ENCODE measurements at places on chromosomes 4 and X.

DNA sequence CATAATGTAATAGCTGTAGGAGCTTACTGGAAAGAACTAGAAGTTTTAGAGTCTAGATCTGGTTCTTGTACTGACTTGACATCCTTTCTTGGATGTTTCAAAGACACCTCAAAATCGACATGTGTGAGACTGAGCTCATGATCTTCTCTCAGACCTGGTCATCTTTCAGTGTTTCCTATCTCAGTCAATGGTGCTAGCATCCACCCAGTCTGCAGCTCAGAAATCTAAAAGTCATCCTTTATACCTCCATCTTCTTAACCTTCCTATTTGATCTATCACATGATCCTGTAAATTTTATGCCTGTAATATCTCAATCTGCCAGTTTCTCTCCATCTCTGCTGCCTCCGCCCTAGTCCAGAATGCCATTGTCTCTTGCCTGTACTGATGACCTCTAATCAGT is 301.9 kb upstream of the PITX2 start:
- no peak for DNase-seq

GRCh38 chr4:80492761-80493160 is 157.2 kb downstream of the CFAP299 start:
- DNase-seq = peak; percentile 13

DNA sequence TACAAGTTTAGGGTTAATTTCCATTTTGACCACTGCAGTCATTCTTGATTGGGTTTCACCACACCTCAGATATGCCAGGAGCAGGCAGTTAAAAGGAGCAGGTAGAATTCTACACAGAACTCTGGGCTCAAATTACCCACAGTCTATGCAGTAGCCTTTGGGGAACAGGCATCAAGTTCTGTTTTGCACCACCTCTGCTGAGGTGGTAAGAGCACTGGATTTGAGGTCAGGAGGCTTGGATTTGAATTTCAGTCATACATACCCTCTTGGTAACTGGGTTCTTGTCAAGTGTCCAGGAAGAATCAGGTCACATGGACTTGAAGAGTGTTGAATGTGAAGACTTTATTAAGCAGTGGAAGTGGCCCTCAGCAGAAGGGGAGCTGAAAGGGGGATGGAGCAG is 40.4 kb upstream of the PGK1 start:
- DNase-seq = no peak

GRCh38 chrX:111779582-111779981 is 96.4 kb upstream of the TRPC5OS start:
- no peak for DNase-seq

DNA sequence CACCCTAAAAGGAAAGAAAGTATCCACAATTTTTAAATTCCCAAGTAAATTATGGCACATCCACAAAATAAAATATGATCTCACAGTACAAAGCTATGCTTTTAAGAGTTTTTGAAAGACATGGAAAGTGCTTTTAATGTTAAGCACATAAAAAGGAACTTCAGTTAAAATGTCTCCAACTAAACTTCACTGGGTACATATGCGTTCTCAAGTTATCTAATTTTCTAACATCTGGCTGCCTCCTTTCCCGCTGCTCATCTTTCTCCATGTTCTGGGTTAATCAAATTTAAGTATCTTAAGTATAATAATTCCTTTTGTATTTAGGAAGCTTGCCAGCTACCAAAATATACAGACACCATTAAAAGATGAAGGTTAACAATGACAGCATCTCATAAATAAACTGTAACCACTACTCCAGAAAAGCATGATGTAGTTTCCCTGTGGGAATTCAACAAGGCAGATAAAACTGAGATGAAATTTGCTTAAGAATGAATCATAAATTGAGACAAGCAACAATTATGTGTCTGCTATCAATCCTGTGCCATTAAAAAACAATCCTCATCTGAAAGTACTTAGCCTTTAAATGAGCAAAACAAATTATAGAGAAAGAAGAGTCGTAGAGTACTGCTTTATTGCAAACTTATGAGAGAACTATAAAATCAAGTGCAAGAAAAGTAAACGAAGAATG is 25.1 kb downstream of the PRSS12 start:
- DNase-seq = no peak

- DNase-seq = no peak
Measured at GRCh38 chr4:93573285-93573684, 255.3 kb upstream of the ATOH1 start.

GRCh38 chrX:130626521-130626920 is 224.7 kb downstream of the RBMX2 start:
- no peak for DNase-seq

DNA sequence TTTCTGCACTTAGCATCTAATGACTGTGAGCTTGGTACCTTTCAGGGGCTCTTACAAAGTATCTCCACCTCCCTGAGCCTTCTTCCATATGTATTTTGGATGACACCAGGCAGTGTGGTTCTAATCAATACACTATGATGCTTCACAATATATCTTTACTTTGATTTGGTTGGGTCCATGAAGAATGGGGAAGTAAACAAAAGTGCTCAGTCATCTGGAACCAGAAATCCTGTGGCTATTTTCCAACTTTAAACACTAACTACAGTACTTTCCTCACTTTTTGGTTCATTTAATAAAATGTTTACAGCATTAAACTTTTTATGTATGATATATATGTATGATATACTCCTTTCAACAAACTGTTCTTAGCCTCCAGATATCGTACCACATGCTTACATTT is 216.4 kb upstream of the AFF2 start:
- DNase-seq = no peak

DNA sequence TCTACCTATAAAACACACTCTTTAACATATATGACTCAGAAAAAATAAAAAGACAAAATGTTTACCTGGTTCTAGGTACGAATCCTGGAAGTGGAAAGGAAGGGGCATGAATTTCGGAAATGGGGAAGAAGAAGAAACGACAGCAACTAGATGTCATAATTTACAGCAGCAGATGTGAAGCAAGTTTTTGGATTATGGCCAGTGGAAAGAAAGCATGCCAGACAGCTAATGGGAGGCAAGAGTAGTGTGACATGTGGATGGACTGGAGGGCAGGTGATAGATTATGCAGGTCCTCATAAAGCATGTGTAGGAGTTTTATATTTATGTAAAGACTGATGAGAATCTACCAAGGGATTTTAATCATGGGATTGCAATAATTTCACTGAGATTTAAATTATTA is 279.0 kb upstream of the TACR3 start:
- DNase-seq = no peak

GRCh38 chr4:24197955-24198354 is 308.1 kb upstream of the PPARGC1A start:
- no peak for DNase-seq

DNA sequence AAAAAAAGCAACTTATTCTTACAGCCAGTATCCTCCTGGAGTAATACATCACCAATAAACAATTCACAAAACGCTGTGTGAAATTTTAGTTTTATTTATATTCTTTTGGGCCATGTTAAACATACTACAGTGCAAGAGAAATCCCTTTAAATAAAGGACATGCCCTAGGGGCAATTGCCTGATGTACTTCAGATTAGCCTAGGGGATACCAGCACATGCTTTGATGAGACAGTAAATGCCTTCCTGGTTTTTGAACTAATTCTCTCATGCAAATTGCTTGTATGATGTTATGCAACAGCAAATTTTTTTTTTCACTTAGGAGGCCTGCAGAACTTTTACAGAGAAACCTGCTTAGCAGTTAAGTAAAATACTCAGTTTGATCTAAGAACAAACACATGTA is 711.9 kb upstream of the FRG1 start:
- no peak for DNase-seq

- no peak for DNase-seq
Measured at GRCh38 chr4:114535725-114536124, 62.9 kb upstream of the UGT8 start.

DNA sequence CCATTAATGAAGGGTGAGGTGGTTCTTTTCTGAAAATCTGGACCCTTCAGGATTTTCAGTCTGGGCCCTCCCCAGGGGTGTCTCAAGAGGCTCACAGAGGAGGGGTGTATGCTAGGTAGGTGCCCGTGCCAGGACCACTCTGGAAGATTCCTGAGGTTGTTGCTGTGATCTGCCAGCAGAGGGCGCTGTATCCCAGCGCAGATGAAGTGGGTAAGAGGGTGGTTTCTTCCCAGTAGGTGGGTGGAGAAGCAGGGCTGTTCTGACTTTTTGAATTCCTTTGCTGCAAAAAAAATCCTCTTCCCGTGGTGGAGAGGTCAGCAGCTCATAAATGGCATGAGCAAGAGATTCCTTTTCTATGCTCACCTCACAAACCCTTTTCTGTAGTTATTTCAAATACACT is 51.1 kb downstream of the SCML1 start:
- DNase-seq = peak; percentile 26

- no peak for DNase-seq
Measured at GRCh38 chr4:8731364-8731763, 138.8 kb downstream of the CPZ start.

DNA sequence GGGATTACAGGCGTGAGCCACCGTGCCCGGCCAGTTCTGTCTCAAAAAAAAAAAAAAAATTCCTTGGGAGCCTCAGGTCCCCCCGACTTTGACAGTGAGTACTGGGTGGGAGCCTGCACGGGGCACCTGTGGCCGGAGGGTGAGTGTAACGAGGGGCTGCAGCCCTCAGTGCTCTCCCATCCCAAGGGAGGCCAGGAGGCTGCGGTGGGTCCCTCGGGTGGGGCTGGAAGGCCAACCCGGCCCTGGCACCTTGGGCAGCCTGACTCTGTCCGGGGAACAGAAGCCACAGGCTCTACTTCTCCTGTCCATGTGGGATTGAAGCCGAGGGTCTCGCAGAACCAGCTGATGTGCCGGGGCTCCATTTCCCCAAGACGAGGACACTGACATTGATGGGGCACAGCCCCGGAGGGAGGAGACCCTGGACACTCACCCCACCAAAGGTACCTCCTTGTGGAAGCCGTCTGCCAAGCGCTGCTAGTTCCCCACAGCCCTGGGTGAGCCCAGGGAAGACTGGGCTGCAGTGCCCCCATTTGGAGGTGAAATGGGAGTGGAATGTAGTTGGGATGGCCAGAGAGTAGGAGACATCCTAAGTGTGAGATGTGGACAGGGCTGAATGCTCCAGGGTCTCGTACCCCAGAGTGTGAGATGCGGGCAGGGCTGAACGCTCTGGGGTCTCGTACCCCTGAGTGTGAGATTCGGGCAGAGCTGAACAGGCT is 2.3 kb upstream of the SLC26A1 start:
- no peak for DNase-seq

- peak; percentile 12 for DNase-seq
Measured at GRCh38 chr4:86496094-86497080, 97.7 kb upstream of the PTPN13 start.

GRCh38 chr4:22903913-22904312 is 211.2 kb downstream of the GBA3 start:
- DNase-seq = no peak

DNA sequence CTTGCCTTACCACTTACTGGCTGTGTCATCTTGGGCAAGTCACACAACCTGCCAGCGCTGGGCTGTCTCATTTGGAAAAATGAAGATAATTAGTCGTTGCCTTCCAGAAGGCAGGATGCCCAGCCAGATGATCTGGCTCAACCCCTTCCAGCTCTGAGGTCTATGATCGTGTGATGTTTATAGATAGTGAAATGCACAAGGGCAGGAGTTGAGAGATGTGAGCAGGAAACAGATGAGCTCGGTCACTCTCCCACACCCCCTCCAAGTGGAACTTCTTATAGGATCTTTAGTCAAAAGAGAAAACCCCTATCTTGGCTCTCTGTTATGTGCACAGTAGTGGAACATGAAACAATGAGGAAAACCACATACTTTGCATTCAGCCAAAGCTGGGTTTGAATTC is 336.8 kb upstream of the PPARGC1A start:
- no peak for DNase-seq

GRCh38 chr4:119678761-119679160 is 50.2 kb upstream of the PDE5A start:
- no peak for DNase-seq
